ENCODE measurements at places on chromosomes 12 and 14.
A peak's percentile ranks its signal among the peaks of the same experiment; 100 is the strongest.

DNA sequence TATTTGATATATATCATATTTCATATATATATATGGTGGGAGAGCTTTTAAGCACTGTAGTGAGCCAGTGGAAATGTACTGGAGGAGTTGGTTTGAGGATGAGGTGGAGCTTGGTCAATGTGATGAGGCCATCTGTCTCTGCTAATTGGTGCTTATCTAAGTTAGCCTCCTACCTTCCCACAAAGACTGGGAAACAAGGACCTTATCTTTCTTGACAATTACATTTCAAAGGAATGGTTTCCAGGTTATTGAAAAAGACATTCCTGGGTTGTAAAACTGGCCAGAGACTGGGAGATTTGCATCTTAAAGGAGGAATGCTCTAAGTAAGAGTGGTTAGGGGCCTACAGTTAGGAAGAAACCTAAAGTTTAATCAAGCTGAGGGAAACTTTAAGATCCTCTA, 212.8 kb upstream of the SYT1 start:
- no peak for DNase-seq

DNA sequence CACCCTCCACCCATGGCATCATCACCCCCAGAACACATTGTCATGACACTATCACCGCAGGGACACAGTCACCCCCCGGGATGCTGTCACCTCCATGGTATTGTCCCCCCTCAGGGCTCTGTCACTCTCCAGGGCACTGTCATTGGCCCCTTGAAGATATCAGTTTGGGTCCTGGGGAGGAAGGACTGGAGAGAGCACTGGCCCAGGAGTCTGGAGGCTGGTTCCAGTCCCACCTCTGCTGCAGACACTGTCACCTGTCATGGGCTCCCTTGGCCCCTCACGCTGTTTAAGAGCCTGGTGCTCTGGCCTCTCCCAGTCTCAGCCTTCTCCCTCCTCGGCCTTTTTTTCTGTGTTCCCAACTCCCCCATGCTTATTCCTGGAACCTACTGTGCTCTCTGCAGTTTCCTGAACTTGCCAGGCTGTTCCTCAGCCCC, 31.9 kb downstream of the SERPINA3 start:
- no peak for DNase-seq

GRCh38 chr14:68250927-68251768, 431.6 kb downstream of the RAD51B start:
- DNase-seq = no peak

DNA sequence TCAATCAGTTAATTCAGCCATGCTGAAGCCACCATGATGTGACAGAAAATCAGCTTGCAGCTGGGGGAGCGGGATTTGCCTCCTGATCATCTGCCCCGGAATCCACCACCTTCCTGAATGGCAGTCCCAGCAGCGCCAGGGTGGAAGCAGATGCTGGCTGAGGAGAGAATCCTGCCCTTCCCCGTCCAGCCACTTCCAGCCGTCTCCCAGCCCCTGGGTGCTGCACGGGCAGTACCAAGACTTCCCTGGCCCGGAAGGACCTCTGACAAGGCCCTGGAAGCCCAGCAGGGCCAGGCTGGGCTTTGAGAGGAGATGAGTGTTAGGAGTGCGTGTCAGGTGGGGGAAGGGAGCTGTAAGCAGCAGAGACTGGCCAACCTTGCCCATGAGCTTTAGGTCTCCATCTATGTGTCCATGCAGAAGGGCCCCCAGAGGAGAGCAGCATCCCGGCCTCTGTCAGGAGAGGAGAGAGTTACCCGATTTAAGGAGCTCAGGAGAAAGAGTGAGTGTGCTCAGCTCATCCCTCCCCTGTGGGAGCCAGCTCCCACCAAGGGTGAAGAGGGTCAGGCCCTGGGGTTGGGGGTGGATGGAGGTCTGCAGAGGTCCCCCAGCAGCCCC, 69.3 kb downstream of the EID3 start:
- DNase-seq = no peak

DNA sequence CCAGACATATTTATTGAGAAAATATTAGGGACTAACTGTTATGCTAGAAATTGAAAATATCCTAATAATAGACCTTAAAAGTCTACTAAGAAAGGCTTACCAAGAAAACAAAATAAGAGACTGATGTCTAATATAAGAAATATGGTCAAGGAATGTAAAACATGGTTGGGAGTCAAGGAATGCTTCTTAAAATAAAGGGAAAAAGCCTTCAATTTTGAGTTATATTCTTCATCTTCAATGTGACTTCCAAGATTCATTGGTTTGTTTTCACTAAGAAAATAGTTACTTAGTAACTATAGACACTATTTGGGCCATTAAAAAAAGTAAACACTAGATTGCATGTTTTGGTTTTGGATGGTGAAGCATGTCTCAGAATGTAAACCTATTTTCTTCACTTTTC, 88.1 kb upstream of the ETV6 start:
- DNase-seq = no peak

- no peak for DNase-seq
Observed at GRCh38 chr12:46526233-46526632, 153.7 kb upstream of the SLC38A2 start.

DNA sequence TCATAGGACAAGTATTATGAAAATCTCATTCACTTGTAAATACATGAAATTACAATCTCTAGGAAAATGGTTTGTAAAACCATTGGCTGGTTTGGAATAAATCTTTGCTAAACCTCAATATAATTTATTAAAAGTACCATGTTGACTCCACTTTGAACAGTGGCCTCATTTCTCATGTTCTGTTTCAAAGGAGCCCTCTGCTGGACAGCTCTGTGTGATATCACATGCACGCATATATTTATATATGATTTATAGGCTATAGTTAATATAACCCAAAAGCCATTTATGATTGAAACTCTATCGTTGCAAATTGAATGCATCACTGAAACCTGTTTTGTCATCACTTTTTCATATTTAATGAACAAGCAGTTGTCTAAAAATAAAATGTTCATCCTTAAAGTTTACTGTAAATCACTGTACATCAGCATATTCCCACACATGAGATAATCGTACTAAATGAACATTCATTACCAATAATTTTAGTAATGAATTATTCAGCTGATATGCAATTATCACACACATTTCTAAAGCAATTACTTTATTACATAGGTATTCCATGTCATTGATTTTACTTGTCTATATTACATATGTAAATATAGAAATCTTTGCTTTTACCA, 493.8 kb downstream of the NPAS3 start:
- peak; percentile 29 for DNase-seq

GRCh38 chr12:19962192-19962591, 406.1 kb upstream of the PDE3A start:
- no peak for DNase-seq

DNA sequence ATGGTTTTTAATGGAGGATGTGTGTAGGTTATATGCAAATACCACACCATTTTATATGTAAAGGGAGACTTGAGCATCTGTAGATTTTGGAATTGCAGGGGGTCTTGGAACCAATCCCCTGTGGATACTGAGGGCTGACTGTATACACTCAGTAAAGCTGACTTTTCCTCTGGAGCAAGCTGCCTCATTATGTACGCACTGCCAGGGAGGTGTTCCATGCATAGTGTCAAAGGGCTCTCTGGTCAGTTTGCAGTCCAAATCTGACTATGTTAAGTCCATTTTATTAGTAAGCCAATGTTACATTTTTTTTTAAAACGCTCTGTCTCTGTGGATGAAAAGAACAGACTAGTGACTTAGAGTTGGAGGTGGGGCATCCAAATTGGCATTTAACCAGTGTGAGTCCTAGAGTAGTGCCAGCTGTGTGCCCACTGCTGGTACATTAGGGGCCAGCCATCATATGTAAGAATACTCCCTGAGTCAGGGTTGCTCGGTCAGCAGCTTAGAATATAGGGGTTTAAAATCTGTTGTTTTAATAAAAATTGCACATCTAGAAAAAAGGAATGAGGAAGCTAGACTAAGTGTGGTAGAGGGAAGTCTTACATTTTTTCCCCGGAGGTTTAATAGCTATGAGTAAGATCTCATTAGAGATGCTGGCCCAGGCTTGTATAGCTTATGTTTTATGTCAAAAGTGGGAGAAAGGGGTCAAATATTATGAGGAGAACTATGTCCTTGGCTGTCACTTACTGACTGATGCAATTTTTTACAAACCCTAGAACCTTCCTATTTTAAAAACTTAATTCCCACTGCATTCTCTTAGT, 87.0 kb downstream of the TESC start:
- no peak for DNase-seq

- DNase-seq = no peak
Observed at GRCh38 chr12:109151457-109151856, 35.1 kb downstream of the ACACB start.

- no peak for DNase-seq
Observed at GRCh38 chr12:24943947-24944600, 4.8 kb downstream of the BCAT1 start.

GRCh38 chr12:93059925-93060665, 131.0 kb upstream of the EEA1 start:
- DNase-seq = no peak

- no peak for DNase-seq
Observed at GRCh38 chr12:108581311-108582227, 16.3 kb downstream of the TMEM119 start.

GRCh38 chr12:123271001-123271668, 521 bp downstream of the CDK2AP1 start:
- peak; percentile 50 for DNase-seq

DNA sequence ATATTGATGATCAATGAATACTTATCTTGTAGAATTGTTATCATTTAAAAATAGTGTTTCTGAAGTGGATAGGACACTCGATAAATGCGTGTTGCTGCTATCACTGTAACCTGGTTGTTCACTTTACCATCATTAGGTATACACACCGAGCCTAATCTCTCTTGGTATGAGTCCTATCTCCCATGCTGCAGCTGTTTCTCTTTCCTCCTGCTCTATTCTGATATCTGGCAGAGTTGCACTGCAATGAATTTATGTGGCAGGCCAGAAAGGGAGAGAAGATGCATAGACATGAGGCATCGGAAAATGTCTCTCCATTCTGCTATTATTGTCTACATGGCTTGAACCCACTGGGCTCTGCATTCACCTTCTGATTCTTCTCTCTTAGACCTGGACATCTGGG, 26.7 kb downstream of the KCNK10 start:
- DNase-seq = no peak

GRCh38 chr12:131047789-131048610, 94.3 kb downstream of the ADGRD1 start:
- DNase-seq = no peak

- no peak for DNase-seq
Observed at GRCh38 chr12:94948232-94948810, 55.2 kb downstream of the NDUFA12 start.

DNA sequence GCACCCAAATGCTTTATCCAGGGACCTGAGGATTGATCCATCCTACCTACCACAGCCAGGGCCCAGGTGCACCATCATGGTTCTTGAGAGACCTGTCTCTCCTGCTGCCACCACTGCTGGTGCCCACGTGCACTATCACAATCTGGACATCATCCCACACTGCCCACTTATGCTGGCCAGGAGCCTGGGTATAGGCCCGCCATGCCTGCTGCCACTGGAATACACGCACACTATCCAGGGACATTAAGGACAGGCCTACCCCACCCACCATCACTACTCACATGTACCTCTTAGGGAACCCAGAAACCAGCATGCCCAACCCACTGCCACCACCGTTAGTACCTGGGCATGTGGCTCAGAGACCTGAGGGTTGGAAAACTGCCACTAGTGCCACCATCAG, 207.7 kb downstream of the NELL2 start:
- DNase-seq = no peak

DNA sequence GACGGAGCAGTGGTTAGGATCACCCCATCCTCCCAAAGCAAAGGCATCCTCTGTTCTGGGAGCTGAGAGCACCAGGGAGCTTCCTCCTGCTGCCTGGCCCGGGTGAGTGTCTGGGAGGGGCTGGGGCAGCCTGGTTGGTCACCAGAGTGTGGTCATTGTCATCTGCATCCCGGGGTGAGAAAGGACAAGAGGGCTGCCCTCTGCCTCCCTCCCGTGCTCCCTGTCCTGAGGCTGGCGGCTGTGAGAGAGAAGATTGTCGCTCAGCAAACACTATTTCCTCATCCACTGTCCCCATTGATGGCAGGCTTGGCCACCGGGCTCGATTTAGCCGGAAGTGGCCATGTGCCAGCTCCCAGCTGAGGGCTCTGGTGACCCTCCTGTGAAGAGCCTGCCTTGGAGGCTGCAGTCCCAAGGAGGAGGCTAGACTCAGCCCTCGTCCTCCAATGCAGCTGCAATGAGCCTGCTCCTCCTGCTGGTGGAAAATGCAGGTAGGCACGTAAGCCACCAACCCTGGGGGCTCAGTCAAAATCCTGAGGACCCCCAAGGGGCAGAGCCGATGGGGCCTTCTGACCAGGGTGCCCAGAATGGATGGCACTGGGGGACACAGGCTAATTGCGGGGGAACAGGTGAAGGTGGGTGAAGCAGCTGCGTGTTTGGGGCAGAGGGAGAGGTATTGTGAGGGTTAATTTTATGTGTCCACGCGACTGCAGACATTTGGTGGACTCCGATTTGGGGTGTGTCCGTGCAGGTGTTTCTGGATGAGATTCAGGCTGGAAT, 155.7 kb downstream of the KIF26A start:
- DNase-seq = no peak

DNA sequence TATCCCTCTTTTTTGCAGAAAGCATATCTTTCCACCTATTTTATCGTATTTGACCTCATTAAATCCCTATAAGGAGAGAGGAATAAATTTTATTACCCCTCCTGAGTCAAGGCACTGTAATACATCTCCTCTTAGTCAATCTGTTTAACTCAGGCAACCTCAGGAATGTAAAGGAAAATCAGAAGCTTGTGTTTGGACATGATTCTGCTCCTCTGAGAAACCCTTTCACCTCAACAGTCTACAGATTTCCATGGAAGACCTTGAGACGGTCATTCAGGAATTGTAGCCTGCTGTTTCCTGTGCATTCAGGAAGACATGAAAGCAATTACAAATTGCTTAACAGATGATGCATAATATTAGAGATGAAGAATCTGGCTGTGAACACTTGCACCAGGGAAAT, 360.8 kb downstream of the PAWR start:
- DNase-seq = no peak

DNA sequence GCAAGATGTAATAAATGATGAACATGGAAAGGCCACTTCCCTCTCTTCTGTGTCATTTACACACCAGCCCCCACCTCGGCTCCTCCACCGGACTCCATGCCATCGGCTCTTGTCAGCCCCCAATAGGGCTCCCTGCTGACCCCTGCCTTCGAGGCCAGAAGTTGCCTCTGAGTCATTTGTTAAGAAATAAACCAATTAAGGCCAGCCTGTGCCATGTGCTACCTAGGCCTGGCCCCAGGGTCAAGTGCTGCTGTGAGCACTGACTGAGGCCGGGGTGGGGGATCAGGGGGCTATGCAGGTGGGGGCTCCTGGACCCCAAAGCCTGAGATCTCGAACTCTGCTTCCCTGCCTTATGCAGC, 53.2 kb downstream of the TESC start:
- no peak for DNase-seq

- no peak for DNase-seq
Observed at GRCh38 chr12:65741656-65742017, 82.6 kb upstream of the HMGA2 start.
